NCI-H1092 treated with DMSO at 0.1 percent for 48 hours (cell line): ENCODE measurements at places on chromosomes 5 and 9.

- DNase-seq, result peak; percentile 4
Observed at GRCh38 chr5:122492675-122493074, 180.6 kb downstream of the SNCAIP start.

GRCh38 chr5:107985144-107985543, 314.4 kb upstream of the EFNA5 start:
- DNase-seq, result no peak

- DNase-seq, result no peak
Observed at GRCh38 chr5:57754616-57755015, 272.0 kb upstream of the ACTBL2 start.

DNA sequence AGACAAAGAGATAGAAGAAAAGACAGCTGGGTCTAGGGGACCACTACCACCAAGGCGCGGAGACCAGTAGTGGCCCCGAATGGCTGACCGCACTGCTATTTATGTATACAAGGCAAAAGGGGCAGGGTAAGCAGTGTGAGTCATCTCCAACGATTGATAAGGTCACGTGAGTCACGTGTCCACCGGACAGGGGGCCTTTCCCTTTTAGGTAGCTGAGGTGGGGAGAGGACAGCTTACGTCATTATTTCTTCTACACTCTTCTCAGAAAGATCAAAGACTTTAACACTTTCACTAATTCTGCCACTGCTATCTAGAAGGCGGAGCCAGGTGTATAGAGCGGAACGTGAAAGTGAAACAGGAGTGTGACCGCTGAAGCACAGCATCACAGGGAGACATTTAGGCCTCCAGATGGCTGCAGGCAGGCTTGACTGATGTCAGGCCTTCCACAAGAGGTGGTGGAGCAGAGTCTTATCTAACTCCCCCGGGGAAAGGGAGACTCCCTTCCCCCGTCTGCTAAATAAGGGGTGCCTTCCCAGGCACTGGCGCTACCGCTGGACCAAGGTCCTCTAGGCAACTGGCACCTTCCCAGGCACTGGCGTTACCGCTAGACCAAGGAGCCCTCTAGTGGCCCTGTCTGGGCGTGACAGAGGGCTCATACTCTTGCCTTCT, 6.1 kb upstream of the PRR16 start:
- DNase-seq, result peak; percentile 15

- DNase-seq, result no peak
Observed at GRCh38 chr9:108780942-108781734, 74.6 kb downstream of the ACTL7B start.

- DNase-seq, result no peak
Observed at GRCh38 chr5:168833936-168834335, 254.8 kb upstream of the PANK3 start.

GRCh38 chr5:146221234-146221633, 17.8 kb downstream of the RBM27 start:
- no peak for DNase-seq
